Kidney (tissue), 22 donors: ENCODE measurements at places on chromosomes 6 and 20.
A peak's percentile ranks its signal among the peaks of the same experiment; 100 is the strongest.

- DNase-seq = no peak
These were observed 148.3 kb upstream of the RIN2 start for GRCh38 chr20:19609642-19610223.

- DNase-seq = no peak
These were observed 71.1 kb upstream of the RUNX2 start for GRCh38 chr6:45256697-45257695.

GRCh38 chr20:1912053-1912452 is 16.8 kb downstream of the SIRPA start:
- DNase-seq = no peak

DNA sequence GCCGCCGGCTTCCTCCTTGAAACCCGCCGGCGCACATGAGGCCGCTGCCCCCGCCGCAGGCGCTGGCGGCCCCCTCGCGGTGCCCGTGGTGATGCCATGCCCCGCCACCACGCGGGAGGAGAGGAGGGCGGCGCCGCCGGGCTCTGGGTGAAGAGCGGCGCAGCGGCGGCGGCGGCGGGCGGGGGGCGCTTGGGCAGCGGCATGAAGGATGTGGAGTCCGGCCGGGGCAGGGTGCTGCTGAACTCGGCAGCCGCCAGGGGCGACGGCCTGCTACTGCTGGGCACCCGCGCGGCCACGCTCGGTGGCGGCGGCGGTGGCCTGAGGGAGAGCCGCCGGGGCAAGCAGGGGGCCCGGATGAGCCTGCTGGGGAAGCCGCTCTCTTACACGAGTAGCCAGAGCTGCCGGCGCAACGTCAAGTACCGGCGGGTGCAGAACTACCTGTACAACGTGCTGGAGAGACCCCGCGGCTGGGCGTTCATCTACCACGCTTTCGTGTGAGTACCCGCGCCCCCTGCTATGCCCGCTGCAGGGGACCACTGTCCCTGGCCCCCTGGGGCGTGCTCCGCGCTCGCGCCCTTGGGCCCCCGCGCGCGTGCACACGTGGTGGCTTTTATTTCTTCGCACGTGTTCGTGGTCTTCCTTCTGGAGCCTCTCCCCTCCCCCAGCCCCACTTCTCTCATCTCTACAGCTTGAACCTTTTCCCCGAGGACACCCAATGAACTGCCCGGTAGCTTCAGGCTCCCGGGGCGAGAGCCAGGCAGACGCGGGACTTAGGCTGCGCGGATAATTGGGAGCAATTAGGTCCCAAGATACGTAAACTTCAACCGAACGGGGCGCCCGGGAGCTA is 453 bp downstream of the KCNQ5 start:
- peak; percentile 64 for DNase-seq

GRCh38 chr6:14072084-14072483 is 45.5 kb upstream of the CD83 start:
- DNase-seq = no peak

DNA sequence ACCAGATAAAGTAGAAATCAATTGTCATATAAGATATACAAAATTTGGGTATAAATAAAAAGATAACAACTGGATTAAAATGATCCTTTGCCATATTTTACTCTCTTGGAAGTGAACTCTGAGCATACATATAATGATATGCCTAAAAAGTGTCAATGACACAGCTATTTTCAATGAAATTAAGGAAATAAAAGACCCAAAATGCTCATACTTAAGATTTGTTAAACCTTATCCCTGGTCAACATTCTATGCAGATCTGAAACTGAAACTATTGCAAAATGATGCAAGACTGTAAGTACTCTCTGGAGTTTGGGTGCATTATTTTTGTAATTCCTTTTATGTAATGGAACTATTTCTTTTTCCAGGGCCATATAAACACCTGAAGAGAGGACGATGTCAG is 119.0 kb upstream of the SGK1 start:
- DNase-seq = no peak

- DNase-seq = no peak
These were observed 103.8 kb upstream of the FLRT3 start for GRCh38 chr20:14441201-14441600.

DNA sequence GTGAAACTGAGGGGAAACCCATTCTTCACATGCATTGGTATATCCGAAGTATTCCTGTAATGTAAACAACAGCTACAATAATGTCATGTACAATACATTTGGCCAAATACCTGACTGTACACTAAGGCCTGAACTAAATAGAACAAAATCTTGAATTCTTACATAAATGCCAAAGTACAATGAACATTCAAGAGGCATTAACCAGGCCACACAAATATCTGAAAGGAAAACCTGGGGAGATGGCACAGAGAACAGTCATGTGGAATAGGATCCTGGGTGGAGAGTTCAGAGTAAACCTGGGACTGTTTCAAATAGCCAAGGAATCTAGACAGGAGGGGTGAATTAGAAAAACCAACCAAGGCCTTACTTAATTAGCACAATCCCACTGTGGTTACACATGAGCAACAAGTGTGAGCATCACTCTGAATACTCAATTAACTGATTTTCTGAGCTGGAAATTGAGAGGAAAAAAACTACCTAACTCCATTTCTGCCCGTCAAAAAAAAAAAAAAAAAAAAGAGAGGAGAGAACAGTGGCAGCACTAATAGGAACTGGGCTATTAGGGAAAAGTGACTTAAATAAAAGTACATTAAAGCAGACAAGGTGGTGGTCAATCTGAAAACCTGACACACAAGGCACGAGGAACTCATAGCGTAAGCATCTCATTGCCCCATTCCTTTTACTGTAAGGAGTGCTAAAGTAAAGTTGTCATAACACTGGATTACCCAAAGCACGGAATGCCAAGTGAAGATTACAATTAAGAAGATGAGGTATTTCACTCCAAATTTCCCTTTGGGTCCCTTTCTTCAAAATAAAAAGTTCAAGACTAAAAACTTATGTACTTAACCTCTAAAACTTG is 10.9 kb downstream of the SNX5 start:
- no peak for DNase-seq

GRCh38 chr6:146574211-146574610 is 24.6 kb upstream of the ADGB start:
- no peak for DNase-seq

DNA sequence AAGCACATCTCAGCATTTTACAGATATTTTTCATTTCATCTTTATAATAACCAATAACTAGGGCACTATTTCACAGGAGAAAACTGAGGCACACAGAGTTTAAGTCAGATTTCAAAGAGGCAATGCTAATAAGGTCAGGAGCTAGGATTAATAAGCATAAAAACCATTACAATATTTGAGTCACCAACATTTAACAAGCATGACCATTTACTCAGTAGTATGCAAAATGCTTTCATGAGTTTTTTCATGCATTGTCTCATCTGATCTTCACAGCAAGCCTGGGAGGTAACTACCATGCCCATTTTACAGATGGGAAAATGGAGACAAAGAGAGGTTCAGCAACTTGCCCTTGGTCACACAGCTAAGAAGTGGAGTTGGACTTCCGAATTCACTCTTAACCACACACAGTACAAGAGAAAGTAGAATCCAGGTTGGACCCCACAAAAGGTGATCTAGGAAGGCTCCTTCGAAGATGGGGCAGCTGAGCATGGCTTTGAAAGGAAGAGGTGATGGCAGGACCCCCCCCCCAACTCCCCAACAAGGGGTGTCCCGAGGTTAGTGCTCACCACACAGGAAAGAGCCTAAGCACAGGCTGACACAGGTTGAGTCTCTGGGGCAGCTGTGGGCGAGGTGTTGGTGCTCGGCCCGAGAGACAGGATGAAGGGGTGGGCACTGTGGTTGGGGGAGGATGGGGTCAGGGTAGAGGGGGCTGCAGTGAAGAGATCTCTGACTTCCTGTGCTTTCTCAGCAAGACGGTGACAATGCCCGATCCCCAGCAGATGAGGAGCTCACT is 108.8 kb downstream of the PREX1 start:
- no peak for DNase-seq

- no peak for DNase-seq
These were observed 184.5 kb downstream of the PDE7B start for GRCh38 chr6:136036071-136036380.
